H54 (cell line): ENCODE measurements at places on chromosomes 16 and 17.
A peak's percentile ranks its signal among the peaks of the same experiment; 100 is the strongest.

GRCh38 chr16:24943471-24943870 lies 71.7 kb downstream of the ARHGAP17 start:
- DNase-seq = no peak

- no peak for DNase-seq
Measured at GRCh38 chr17:50649042-50649908, 14.6 kb downstream of the ABCC3 start.

GRCh38 chr17:59435238-59435637 lies 103.8 kb downstream of the YPEL2 start:
- no peak for DNase-seq

DNA sequence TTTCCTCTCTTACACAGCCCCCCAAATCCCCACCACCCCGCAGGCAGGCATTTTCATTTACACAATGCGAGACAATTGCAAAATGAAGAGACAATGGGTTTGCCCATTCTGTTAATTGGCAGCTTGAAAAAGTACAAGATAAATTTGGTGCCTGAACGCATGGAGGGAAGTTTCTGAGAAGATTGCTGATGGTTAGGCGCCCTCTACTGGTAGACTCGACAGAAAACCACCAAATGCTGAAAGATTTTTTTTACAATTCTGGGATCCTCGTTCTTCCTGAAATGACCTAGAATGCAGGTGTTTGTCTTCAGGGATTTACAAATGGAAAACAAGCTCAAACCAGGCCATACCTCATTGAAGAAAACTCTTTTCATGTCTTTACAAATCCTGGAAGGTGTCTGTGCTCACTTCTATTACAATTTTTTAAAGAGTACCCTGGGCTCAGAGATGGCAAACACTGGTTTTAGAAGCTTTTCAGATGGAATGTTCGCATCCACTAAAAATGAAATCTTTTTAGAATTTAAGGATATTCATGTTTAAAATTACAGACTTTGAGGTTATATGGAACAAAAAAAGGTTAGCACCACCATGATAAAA lies 338.5 kb downstream of the PMP22 start:
- DNase-seq = peak; percentile 21

GRCh38 chr16:68445458-68445857 lies 2.9 kb downstream of the SMPD3 start:
- DNase-seq = peak; percentile 60

DNA sequence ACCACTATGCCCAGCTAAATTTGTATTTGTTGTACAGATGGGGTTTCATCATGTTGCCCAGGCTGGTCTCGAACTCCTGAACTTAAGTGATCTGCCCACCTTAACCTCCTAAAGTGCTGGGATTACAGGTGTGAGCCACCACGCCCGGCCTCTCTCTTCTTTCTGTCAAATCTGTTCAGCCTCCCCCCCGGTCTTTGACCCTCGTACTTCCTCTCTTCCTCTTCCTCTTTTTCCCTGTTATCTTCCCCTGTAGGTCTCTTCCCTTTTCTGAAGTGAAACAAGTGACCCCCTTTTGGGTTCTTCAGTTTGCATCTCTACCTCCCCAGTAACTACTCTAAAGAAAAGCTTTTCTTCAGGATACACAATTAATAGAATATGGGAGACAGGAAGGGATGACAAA lies 31.7 kb upstream of the DHX40 start:
- DNase-seq = no peak

- DNase-seq = no peak
Measured at GRCh38 chr16:6274351-6274750, 1058.3 kb upstream of the RBFOX1 start.

DNA sequence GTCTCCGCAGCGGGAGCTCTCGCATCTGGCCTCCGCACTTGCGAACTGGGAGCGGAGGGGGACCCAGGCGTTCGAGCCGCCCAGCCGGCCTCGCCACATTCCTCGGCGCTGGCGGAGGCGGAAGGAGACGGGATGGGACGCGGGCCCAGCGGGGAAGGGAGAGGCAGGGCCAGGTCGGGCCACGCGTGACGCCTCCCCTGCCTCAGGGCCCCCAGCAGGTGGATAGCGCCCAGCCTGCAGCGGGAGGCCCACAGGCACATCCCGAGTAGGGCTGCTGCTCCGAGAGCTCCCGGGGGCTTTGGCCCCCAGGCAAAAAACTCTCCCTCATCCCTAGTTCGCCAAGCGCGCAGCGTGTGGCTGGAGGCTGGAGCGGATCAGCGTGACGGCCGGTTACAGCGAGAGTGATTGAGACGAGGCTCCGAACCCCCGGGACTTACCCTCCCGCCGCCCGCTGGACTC lies 800 bp downstream of the PLEKHH3 start:
- DNase-seq = peak; percentile 63

DNA sequence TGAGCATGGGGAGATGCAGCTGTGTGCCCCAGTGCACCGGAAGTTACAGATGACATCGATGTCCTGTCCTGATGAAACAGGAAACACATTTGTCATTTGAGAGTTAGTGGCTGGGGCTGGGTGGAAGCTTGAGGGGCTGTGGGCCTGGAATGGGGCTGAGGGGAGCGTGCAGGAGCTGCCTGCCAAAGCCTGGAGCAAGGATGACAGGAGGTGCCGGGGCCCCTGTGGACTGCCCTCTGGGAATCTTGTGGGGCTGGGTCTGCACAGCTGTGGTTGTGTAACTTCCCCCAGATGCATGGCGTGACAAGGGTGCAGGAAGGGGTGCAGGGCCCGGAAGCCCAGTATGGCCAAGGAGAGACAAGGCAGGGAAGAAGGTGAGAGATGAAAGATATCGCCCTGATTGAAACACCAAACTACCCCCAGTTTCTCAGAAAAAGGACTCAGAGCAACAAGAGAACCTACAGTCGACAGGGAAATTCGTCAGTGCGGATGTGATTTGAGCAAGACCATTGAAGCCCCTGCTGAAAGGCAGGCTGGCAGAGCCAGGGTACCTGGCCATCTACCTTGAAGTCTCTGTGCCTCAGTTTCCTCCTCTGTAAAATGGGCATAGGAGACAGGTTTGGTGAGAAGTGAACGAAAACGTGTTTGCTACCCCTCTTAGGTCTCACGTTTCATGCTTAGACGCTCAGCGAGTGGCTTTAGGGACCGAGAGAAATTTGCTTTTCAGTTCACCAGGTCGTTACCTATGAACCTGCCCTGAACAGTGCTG lies 8.8 kb downstream of the MMP25 start:
- DNase-seq = no peak

DNA sequence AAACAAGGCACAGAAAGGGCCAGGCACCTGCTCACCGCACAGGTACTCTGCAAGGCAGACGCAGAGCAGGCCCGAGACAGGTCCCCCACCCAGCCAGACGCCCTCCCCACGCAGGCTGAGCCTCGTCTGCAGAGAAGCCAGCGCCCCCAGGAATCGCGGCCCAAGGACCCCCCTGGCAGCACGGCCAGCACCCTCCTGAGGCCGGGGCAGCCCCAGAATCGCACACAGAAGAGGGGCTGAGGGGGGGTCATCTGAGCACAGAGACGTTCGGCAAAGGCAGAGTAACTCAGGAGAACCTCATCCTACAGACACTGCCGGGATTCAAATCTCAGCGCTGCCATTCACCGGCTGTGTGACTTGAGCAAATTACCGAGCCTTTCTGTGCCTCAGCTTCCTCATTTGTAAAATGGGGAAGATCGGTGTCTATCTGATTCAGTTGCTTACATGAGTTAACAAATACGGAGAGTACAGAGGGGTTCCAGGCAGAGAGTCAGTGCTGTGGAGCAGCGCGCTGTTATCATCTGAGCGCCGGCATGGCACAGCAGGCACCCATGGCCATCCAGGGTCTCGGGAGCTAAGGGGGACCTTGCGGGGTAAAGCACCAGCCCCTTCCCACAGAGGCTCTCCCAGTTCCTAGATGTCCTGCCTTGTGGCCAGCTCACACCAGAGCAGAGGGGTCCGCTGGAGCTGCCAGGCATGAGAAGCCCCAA lies 10.4 kb downstream of the EMC6 start:
- DNase-seq = no peak

DNA sequence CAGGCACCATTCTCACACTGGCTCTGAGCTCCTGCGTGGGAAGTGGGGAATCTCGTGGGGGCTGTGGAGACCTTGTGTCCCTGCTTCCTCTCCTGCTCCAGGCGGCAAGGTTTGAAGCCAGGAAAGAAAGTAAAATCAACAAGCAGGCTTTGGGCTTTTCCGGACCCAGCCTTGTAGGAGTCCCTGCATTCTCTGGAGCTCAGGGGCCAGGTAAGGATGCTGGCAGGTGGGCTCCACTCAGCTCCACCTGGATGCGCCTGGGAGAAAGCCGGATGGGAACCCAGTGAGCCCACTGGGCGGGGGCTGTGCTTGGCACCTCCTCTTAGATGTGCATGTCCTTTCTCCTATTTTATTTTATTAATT lies 362.5 kb downstream of the SEC14L1 start:
- no peak for DNase-seq

- no peak for DNase-seq
Measured at GRCh38 chr16:83661656-83662055, 146.1 kb upstream of the HSBP1 start.

DNA sequence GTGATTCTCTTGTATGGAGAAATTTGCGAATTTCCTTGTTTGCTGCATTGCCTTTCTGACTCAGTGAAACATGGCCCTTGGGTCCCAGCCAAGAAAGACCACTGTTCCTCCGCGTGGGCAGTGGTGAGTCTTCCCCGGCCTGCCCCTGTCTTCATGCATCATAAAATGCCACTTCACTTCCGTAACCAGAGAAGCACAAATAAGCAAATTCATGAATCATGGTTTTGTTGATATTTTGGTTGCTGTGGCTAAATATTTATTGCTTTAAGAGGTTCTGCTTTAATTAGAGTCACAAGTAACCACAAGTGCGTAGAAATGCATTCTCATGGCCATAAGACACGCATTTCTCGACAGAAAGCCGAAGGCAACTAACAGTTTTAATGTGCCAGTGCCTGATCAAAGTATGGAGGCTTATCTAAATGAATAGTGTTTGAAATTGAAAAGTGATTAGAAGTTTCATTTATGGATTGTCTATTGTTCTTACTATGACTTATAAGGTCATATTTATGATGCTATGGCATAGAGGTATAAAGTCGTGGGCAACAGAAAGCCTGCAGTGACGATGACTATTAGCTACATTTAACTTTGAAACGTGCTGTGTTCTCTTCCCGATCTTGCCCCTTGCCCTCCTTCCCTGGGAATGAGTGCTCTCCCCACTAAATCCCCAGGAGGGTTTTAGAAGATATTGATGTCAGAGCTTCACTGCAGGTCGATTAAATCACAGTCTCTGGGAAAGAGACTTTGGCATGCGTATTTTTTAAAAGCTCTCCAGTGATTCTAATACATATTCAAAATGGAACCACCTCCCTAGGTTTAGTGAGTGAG lies 76.0 kb downstream of the WIPI1 start:
- no peak for DNase-seq

- DNase-seq = no peak
Measured at GRCh38 chr16:19882186-19882585, 2.5 kb downstream of the GPRC5B start.

DNA sequence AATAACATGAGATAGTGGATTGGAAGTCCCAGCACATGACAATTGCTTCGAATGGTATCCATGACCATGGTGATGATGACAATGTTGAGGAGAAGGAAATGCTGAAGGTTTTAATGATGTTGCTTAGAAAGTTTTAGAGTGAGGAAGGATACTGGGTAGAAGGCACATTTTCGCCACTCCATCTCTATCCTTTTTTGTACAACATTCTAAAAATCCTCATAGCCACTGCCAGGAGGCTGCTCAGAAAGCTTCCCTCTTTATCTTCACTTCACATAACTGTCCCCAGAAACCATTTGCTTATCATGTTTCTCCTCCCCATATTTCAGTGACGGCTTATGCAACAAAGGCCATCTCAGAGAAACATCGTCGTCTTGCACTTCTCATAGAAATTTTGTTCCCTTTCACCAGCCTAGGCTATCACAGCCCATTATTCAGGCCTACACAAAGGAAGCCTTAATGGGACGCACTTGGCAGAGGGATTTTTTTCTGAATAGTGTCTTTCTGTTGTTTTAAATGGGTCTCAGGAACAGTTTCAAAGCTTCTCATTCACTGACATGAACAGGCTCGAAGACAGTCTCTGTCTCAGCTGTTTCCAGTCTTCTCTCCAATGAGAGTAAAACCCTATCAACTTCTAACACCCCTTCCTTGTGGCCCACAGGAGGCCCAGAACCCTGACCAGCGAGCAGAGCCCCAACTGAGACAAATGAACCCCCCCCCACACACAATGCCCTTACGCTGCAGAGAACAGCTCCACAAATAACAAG lies 506.7 kb downstream of the HAPSTR1 start:
- no peak for DNase-seq

DNA sequence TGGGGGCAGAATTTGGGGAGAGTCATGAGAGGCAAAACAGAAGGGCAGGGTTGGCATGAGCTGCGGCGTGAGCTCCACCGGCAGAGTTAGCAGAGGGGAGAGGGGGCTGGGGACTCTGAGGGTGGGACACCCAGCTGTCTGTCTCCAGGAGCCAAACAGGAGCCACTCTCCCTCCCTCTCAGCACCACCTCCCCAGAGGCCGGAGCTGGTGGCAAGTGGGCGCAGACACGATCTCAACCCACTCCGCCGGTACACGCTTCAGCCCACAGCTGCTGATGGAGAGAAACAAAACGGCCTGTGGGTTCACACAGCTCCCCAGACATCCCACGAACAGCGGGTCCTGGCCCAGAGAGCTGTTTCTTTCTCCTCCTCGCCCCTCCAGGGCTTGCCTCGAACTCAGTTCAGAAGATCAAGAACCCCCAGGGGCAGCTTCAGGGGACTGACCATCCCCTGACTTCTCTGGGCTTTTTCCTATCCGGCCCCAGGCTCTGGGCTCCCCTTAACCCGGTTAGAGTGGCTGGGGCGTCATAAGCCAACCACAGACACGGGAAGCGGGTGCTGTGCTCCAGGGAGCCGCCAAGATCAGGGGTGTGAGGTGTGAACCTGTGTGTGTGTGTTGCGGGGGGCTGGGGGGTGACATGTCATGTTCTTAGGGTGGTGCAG lies 7.6 kb downstream of the RHBDF2 start:
- DNase-seq = no peak

GRCh38 chr16:8892101-8892575 lies 10.0 kb downstream of the LITAFD start:
- no peak for DNase-seq

DNA sequence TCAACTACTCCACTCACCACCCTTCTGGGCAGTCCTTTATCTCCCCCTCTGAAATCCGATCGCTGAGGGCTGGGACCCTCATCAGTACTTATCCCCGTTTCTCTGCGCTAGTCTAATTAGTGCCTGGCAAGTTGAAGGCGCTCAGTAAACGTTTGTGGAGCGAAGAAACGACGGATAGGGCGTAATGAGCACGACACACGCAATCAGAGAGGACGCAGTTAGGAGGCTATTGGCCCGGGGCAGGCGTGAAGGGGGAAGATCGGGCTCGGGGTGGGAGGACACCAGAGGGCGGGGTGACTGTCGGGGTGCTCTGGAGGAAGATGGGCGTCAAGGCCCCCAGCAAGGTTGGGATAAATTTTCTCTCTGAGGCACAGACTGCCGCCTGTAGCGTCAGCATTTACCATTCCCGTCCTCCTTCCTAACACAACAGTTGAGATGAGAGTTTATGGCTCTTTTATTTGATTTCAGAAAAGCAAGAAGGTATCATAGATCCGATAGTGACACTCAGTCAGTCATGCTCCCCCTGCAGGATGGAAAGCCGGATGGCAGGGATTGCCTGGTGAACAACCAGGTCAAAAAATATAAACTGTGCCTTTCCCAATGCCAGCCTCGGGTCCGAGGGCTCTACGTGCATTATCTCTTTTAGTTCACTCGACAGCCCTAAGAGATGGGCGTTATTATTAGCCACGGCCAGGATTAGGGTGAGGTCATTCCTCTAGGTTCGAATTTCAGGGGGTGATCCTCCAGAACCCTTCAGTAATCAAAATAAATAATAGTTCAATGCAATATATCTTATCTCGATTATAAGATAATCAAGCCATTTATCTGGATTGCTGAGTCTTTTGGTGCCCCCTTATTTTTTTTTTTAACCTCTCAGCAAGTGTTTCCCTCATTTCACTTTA lies 9.5 kb upstream of the ARL4D start:
- DNase-seq = peak; percentile 66

- no peak for DNase-seq
Measured at GRCh38 chr17:61616783-61617182, 25.8 kb upstream of the NACA2 start.
